ENCODE measurements at places on chromosomes 6 and 20. TPM values are rescaled to one million over a fixed set of nuclear protein-coding genes. Genes with fewer than 3 reads are reported as not detected.

The ZBTB9 gene
- 5.8 TPM for polyA plus RNA-seq

The WFDC12 gene
- not detected for polyA plus RNA-seq

The SLC17A1 gene
- not detected for polyA plus RNA-seq

The CST11 gene
- not detected for polyA plus RNA-seq

- no peak for DNase-seq
These were observed 160.5 kb upstream of the MMS22L start for GRCh38 chr6:97443408-97444080.

DNA sequence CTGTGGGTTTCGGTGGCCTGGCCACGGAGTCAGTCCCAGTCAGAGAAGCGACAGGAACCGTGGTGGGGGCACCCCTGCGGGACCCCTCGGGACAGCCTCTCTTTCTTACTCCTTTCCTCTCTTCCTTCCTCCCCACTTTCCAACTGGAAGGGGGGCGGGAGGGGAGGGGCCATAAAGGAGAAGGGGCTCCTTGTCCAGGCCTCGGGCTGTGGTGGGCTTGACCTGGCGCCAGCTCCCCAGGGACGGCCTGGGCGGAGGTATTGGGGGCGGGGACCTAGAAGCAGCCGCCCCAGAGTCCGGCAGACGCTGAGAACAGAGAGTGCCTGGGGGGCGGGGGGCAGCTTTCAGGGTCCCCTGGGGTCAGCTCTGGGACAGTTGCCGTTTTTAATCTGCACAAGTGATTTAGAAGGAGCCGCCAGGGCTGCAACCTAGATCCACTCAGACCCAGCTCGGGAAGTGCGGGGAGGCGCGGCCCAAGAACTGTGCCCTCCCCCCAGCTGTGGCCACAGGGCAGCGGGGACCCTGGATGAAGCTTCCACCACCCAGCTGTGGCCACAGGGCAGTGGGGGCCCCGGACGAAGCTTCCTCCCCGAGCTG is 6.4 kb upstream of the ABHD16B start:
- DNase-seq, result no peak

DNA sequence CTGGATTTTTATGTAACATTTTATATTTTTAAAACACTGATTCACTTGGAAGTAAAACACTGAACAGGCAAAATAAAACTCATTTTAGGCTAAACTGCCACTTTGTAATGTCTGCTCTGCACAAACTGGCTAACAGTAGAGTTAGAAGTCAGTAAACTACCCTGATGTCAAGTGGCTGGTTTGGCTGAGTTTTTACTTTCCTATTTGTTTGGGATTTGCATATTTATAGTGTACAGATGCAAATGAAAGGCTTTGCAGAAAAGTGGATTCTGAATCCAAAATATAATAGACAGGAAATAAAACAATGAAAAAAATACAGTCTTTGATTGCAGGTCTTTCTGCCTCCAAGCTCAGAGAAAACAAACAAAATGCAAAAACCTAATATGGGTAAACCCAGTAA is 213.1 kb downstream of the CDH26 start:
- no peak for DNase-seq

DNA sequence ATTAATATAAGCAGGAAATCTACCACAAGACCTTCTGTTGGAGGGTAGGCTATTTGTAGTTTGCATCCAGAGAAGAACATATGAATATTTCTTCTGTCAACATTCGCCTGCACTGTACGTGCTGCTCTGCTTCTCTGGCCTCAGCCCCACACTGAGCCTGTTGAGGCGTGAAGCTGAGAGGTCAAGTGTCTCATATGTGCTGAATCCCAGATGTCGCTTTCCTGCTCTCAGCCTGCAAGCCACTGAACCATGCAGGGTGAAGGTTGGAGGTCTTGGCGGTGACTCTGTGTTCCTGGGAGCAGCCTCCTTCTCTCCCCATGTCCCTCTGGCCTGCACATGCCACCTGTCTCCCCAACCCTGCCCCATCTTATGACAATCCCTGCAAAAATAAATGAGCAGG is 83.6 kb downstream of the TMEM170B start:
- DNase-seq, result no peak

DNA sequence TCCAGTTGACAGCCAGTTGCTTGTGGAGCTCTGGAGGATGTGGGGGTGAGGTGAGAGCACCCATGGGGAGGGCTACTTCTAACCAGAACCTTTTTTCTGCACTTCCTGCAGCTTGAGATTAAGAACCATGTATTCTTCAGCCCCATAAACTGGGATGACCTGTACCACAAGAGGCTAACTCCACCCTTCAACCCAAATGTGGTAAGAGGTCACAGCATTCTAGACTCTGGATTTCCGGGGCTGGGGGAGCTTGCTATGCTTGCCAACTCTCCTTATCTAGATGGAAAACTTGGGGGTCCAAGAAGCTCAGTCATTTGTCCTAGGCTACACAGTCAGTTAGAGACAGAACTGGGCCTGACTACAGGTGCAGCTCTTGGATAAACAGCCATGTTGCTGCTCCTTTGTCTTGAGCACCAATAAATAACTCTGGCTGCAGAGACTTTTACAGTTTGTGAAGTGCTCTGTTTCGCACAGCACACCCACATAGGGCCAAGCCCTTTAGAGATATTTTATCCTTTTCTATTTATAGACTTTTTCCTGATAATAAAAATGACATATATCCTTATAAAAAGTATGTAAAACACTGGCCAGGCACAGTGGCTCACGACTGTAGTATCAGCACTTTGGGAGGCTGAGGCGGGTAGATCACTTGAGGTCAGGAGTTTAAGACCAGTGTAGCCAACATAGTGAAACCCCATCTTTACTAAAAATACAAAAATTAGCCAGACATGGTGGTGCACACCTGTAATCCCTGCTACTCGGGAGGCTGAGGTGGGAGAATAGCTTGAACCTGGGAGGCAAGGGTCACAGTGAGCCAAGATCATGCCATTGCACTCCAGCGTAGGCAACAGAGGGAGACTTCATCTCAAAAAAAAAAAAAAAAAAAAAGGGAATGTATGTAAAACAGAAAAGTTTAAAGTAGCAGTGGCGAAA is 10.6 kb upstream of the IFT52 start:
- DNase-seq, result no peak

DNA sequence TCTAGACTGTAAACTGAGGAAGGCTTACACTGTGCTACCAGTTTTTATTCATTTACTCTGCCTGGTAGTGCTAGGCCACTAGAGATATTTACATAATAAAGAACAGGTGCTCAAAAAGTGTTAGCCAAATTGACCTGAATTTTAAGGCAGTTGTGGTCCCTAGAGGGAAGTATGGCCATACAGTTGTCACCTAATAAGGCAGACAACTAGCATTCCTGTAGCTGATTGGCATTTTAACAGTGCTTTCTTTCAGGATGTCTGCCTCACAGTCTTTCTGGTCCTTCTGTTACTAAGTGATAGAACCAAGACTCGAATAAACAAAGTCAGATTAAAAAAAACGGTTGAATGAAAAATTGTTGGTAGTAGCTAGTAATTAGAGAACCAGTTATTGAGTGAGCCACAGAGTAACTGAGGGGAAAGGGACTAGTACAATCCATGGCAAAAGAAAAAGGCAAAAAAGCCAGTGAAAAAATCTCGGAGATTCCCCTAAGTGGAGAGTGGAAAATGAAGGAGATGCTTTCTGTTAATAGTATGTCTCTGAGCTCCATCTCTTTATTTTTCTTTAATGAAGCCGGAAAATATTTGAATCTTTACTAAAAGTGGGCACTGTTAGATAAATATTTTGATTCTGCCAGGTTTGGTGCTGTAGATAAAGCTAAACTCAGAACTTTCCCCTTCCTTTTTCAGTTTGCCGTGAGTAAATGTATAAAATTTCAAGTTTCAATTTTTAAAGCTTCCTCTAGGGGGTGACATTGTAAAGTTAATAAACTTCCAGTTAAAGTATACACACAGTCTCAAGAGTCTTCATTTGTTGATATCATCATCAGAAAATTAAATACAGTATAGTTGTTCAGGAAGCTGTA is 9.1 kb downstream of the VTA1 start:
- peak; percentile 42 for DNase-seq

- no peak for DNase-seq
These were observed 84.8 kb upstream of the MPC1 start for GRCh38 chr6:166467436-166468000.

GRCh38 chr20:55057779-55058415 is 582.5 kb downstream of the DOK5 start:
- DNase-seq, result no peak

DNA sequence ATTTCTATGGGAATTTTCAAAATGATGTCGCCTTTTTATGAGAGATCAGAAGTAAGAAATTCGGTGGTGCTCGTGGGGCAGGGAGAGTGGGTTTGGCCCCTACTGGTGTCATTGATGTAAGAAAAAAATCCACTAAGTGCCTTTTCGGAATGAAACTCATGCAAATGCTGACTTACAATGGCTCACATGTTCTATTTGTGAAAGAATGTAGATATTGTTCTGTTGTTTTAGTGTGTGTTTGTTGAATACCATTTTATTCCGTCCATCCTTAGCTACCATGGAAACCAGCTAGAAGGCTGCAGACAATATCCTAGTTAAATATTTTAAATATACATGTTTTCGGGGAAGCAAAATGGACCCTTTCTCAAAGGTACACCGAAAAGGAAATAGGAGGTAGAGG is 304.9 kb downstream of the TAF4 start:
- DNase-seq, result no peak

DNA sequence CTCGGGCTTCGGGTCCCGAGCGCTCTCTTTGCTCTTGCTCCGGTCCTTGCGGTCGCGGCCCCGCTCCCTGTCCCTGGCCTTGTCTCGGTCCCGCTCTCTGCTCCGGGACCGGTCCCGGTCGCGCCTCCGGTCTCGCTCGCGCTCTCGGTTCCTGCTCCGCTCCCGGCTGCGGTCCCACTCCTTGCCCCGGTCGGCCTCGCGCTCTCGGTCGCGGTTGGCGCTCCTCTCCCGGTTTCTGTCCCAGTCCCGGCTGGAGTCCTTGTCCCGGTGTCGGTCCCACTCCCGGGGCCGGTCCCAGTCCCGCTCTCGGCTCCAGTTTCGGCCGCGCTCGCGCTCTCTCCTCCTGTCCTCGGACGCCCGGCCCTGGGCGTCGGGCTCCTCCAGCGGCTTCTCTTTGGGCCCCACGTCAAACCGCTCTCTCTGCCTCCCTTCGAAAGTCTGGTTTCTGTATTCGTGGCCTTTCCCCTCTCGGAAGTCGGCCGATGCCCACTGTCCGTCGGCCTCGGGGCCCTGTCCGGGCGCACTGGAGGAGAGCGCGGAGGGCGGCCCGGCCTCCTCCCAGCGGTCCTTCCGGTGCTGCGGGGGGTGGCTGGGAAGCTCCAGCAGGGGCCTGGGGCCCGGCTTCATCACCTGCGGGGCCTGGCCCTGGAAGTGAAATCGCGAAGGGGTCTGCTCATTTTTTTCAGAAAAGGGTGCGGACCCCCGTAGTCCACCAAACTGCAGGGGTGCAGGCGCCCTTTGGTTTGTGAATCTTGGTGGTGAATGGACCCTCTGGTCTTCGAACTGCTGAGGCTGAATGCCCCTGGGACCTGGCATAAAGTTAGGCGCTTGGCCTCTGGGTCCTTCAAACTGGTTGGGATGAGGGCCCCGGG is 17.9 kb upstream of the TCFL5 start:
- no peak for DNase-seq

DNA sequence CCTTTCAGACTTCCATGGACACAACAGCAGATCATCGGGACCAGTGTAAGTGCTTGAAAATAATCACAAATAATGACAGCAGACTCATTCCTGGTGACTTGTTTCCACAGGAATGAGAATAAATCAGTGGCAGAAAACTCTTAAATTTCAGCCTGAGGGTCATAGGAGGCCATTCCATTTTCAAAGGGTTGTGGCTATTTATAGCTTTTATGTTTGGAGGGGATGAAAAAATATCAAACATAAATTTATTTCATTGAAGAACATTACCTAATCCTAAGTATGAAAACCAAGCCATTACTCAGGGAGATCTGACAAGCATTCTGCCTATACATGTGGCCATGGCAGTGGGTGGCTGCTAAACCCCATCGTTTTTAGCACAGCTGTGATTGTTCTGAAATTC is 173.6 kb upstream of the CNR1 start:
- DNase-seq, result no peak

GRCh38 chr20:5504061-5504739 is 187.4 kb upstream of the PROKR2 start:
- DNase-seq, result peak; percentile 57

- DNase-seq, result no peak
These were observed 282.1 kb downstream of the TPBG start for GRCh38 chr6:82645536-82646230.

GRCh38 chr6:168318579-168319278 is 848 bp downstream of the DACT2 start:
- no peak for DNase-seq

DNA sequence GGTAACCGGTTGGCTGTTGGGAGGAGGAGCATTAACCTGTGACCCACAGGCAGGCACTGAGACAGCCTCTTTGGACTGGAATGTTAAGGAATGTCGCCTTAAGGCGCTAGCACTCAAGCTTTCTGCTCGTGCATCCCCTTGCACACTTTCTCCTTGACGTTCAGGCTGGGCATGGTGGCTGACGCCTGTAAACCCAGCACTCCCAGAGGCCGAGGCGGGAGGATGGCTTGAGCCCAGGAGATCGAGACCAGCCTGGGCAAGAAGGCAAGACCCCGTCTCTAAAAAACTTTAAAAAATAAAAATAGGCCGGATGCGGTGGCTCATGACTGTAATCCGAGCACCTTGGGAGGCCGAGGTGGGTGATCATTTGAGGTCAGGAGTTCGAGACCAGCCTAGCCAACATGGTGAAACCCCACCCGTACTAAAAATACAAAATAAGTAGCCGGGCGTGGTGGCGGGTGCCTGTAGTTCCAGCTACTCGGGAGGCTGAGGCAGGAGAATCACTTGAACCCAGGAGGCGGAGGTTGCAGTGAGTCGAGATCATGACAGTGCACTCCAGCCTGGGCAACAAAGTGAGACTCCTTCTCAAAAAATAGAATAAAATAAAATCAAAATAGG is 1.9 kb upstream of the GID8 start:
- DNase-seq, result no peak

GRCh38 chr20:2778602-2779321 is 21.7 kb downstream of the CPXM1 start:
- no peak for DNase-seq

DNA sequence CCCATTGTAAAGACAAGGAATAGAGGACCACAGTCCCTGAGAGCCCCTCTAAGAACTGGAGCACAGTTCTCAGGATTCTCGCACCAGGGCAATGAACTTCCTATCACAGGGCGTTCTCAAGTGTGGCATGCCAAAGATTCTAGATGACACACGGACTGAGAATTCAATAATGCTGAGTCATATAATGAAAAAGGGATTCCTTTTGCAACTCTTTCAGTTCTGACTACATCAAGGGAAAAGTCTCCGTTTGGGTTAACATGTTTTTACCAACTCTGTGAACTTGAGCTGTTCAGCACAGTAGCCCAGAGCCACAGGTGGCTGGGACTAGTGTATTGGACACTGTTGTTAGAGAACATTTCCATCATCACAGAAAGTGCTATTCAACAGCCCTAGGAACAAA is 3.4 kb downstream of the MED20 start:
- no peak for DNase-seq

DNA sequence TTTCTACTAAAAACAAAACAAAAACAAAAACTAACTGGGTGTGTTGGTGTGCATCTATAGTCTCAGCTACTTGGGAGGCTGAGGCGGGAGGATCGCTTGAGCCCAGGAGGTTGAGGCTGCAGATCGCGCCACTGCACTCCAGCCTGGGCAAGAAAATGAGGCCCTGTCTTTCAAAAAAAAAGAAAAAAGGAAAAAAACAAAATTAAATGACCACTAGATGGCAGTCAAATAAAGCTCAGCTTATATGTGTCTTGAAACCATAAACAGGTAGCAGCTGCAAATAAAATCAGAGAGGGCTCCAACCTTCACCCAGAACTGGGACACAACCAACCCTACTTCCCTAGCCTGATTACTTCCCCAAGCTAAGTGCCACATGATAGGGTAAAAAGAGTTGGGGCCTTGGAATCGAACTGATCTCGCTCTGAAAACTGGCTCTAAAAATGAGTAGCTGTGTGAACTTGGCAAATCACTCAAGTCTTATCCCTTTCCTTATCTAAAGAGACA is 67.1 kb upstream of the ADGRF4 start:
- DNase-seq, result peak; percentile 38

Measured in muscle of arm (tissue), 14 donors.